Nucleus accumbens (tissue), 56 donors: ENCODE measurements at places on chromosomes 4 and X.
A peak's percentile ranks its signal among the peaks of the same experiment; 100 is the strongest.

DNA sequence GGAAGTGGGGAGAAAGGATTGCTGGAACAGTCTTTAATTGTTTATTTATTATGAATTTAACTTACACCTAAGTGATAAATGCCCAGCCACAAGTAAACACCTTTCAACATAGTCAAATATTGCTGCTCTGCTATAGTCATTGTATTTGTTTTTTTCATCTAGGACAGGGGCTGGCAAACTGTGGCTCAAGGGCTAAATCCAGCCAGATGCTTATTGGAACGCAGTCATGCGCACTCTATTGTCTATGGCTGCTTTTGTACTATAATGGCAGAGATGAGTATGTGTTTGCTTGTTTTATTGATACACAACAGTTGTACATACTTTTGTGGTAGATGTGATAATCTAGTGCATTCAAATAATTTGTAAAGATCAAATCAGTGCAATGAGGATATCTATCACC lies 95.3 kb downstream of the ZAR1 start:
- DNase-seq: no peak

DNA sequence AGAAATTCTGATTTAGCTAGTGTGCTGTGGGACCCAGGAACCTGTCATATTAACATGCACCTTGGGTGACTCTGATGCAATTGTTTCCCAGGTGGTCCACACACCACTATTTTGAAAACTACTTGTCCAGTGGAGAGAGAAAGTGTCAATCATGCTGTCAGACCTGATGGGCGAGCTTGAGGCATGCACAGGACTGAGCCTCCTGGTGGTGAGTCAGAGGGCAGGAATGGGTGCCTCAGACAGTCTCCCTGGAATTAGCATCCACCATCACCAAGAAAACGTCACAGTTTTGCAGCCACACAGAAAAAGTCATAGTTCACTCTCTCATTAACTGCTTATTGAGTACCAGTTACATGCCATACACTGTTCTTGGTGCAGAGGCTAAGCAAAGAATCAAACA lies 181.8 kb upstream of the MAOA start:
- DNase-seq: no peak

GRCh38 chr4:114137984-114138383 lies 158.5 kb upstream of the ARSJ start:
- no peak for DNase-seq

DNA sequence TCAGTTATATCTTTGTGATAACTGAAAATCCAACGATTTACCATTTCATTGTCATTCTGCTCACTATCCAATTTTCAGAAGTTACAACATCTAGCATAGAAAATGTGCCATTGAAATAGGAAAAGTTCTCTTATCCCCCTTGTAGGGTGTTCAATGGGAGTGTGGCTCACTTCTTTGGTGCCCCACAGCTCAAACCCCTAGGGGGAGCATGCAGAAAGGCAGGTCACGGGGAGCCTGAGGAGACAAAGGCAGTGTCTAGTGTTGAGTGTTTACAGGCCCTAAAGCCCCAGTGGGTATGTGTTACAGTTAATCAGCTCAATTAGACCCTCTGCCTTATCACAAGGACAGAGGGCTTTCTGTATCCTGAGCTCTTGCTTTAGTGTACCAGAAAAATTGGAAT lies 243.4 kb upstream of the GRID2 start:
- DNase-seq: no peak

GRCh38 chr4:181702864-181703495 lies 540.2 kb upstream of the TENM3 start:
- DNase-seq: no peak

DNA sequence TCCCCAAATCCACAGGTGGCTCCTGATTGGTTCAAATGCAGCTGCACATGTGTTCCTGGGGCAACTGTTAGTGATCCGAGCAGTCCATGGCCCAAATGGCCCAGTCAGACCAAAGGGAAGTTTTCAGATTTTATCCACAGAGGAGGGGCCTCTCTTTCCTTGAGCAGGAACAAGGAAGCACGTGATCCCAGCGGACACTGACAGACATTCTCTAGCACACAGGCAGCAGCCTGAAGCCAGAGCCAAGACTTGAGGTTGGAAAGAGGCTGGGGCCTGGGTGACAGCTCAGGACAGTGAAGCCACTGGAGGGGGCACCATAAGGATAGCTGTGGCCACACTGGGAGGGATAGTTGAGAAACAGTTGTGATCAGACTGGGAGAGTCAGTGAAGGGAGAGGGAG lies 3.5 kb upstream of the ZFP92 start:
- no peak for DNase-seq

DNA sequence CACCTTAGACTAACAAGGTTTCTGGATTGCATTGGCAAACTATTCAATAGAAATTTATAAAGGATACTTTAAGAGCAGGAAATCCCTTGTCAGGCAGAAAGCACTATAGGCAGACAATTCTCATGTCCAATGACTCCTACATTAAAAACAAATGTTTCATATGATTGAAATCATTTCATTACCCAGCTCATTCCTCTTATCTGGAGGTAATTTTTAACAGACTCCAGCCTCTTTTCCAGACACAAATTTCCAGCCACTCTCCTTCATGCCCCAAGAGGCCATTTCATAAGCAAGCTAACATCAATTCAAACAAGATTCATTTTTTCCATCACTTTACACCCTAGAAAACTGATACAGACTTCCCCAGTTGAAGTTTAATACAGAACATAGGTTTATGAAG lies 495.1 kb upstream of the FRG1 start:
- DNase-seq: no peak

DNA sequence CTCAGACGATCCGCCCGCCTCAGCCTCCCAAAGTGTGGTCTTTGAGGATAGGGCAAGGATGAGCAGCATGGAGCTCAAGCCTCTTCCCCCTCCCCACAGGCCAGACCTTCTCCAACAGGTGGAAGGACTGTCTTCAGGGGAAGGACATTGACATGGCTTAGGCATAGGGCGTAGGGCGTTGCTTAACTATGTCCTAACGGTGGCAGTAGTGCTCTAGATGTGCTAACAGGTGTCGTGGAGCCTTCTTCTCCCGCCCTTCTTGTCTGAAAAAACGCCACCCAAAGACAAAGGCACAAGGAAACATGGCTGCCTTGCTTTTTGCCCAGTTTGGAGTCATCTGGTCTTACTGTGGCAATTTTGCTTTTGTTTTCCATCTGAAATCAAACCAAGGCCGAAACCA lies 219.8 kb downstream of the OR13H1 start:
- DNase-seq: peak; percentile 49

DNA sequence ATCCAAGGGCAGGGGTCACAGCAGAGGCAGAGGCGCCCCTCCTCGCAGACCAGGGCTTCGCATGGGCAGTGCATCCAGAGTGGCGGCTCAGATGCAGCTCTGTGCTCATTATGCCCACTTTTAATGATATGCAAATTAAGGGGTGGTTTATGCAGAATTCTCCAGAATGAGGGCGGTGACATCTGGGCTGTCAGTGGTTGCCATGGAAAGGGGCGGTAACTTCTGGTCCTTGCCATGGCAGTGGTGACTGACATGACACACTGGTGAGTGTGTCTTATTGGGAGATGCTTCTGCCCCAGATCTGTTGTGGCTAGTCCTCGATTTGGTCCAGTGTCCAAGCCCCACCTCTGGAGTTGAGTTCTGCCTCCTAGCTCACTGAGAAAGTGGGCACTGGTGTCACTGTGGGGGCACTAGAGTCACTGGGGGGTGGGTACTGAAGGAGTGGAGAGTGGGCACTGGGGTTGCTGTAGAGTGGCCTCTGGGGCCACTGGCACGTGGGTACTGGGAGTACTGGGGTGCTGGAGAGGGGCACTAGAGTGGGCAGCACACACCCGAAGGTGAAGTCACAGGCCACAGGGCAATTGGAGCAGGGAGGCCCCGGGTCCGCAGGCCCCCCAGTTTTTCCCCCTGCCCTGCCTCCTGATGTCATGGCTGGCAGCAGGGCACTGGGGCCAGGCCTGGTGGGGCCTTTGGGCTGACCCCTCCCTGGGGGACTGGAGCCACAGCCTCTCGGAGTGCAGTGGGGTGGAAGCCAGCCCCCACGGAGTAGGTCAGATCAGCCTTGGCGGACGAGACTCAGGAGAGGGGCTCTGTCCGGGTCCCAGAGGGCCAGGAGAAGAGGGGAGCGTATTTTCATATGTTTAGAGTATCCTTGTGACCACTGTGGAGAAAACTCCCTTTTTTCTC lies 98.6 kb upstream of the NKX1-1 start:
- no peak for DNase-seq

- no peak for DNase-seq
Observed at GRCh38 chrX:49300703-49301102, 2.7 kb upstream of the GAGE10 start.

DNA sequence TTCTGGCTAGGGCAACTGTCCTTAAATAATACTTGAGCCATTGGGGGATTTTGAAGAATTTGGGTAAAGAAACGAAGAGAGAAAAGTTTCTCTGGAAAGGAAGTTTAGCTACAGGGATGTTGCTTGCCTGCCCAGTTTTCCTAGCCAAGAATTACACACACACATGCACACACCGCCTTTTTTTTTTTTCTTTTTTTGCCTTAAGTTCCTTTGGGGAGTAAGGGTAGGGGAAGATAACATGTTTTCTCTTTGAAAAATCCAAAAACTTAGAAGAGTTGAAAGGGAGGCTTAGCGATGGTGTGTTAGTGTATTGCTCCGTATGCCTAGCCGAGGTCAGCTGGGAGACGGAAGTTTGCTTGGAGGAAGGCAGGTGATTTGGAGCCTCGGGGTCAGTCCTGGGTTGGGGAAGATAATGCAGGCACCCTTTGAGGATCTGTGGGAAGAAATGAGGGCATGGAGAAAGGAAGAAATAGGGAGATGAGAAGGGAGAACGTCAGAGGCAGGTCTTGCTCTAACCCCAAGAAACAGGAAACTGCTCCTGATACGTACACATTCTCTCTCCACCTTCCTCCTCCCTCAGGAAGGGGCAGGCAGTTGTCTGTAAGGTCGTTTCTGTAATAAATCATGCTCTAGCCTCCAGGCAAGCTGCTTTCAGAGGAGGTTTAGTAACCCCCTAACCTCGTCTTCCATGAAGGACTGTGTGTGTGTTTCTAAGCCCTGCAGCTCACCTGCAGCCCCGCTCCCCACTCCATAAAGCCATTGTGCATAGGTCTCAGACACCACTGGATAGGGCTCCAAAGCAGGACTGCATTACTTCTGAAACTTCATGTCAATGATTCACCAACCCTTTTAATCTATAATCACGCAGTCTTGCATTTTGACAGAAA lies 10.5 kb downstream of the KLF3 start:
- no peak for DNase-seq

- DNase-seq: no peak
Observed at GRCh38 chr4:100372432-100372831, 145.4 kb downstream of the EMCN start.

GRCh38 chrX:139234898-139235297 lies 295.6 kb upstream of the F9 start:
- DNase-seq: no peak

- DNase-seq: no peak
Observed at GRCh38 chrX:42778096-42778495, at the start of gene PPP1R2C. TSS of gene PPP1R2C (minus strand) at chrX:42778163. CDS start at chrX:42778079, 84 bp downstream.

GRCh38 chr4:73998040-73999011 lies at the start of gene CXCL5:
TSS of gene CXCL5 (minus strand) at chr4:73998677. CDS start at chr4:73998581, 96 bp downstream.
- no peak for DNase-seq

- DNase-seq: no peak
Observed at GRCh38 chrX:131264665-131265064, 24.4 kb downstream of the IGSF1 start.

DNA sequence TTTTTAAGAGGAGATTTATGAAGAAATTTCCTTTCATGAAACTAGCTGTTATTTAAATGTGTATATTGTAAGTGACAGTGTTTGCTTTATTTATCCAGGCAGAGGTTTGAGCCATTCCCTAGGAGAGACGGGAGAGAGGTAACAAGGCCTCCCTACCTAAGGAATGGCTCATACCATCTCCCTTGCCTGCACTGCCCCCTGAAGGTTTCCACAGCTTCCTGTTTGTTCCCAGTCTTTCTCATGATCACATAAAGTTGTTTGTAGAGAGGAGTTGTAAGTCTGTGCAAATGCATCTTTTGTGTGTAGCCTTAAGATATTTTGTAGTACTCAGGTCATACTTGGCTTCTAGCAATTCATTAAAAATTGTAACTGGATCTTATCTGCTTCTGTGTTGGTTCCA lies 1504.5 kb upstream of the PCDH10 start:
- no peak for DNase-seq

DNA sequence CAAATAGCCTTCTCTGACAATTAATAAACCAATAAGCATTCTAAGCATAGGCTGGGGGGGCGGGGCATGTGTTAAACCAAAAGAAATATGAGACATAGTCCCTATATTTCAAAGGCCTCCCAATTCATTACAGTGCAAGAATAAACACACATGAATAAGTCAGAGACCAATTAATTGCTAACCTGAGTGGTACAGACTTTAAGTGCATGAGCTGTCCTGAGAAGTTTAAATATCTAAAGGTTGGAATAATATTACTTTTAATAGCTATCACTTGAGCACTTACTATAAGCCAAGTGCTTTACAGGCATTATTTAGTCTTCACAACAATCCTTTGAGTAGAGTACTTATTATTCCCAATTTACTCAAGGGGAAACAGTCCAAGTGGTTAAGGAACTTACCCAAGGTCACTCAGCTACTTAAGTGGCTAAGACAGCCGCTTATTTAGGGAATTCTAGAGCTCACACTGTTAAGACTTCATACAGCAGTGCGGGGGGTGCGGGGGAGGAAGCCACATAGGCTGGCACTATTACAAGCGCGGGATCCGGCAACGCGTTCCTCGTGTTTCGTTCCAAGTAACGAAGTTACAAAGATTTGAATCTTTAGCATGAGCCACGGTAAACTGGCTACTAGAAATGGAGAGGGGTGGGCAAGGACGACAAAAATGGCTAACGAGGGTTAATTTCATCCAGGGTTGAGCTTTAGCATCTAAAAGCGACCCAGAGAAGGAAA lies 1.4 kb downstream of the THOC2 start:
- DNase-seq: no peak

DNA sequence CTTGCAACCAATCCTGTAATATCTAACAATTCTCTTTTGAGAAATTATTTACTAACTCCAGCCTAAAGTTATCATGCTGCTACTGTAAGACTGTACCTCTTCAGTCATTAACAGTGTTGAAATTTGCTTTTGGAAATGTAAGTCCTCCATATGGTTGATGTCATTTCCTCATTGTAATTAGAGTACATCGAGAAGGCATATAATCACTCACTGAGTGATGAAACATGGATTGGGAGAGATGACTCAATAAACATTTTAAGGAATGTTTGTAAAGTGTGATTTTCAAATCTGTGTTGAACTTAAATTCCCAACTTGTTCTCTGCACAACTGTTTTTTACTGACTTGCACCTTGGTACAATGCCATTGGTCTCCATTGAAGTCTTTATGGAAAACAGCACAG lies 61.2 kb downstream of the HMGB2 start:
- no peak for DNase-seq

DNA sequence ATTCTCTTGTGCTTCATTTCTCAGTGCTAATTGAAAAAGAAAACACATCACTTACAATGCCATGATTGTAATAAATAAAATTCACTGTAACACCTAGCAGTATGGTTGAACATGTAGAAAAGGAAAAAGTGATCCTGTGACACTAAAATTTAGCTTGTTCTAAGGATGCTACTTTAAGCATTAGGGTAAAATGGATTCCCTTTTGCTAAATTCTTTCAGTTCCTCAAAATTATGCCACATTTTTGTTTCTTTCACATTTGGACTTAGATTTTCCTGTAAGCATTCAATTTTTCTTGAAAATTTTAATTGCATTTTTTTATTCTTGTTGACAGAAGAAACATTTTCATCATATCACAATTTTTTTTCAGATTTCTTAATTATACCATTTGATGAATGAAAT lies 19.4 kb downstream of the TET2 start:
- DNase-seq: no peak

- DNase-seq: no peak
Observed at GRCh38 chr4:98262431-98262830, 1.2 kb downstream of the RAP1GDS1 start.

- peak; percentile 18 for DNase-seq
Observed at GRCh38 chr4:106502106-106502699, 133.6 kb upstream of the GIMD1 start.

- DNase-seq: no peak
Observed at GRCh38 chr4:113433536-113434246, 327.8 kb downstream of the CAMK2D start.
